ENCODE measurements at places on chromosomes 12 and 14.

GRCh38 chr14:102171173-102172020 lies 31.7 kb downstream of the WDR20 start:
- DNase-seq = no peak

- no peak for DNase-seq
Observed at GRCh38 chr14:54010981-54011380, 54.4 kb upstream of the BMP4 start.

- DNase-seq = no peak
Observed at GRCh38 chr14:88882236-88882635, 57.8 kb downstream of the TTC8 start.

- DNase-seq = no peak
Observed at GRCh38 chr12:124302241-124302806, 7.4 kb downstream of the RFLNA start.

DNA sequence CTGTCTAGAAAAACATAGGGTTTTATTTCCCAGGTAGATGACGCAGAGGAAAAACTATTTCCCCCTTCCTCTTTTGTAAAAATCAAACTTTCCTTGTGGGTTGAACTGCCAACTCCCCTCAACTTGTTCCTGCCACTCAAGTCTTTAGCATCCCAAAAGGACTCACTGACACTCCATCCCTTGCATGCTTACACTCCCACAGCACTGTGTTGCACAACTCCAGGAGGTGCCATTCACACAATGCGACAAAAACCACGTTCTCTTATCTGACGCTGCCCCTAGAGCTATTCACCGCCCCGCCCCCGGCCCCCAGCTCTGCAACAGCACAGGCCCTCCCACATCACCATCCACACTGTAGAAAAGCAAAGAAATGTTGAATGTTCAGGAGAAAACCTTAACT lies 16.9 kb upstream of the STON2 start:
- DNase-seq = no peak

DNA sequence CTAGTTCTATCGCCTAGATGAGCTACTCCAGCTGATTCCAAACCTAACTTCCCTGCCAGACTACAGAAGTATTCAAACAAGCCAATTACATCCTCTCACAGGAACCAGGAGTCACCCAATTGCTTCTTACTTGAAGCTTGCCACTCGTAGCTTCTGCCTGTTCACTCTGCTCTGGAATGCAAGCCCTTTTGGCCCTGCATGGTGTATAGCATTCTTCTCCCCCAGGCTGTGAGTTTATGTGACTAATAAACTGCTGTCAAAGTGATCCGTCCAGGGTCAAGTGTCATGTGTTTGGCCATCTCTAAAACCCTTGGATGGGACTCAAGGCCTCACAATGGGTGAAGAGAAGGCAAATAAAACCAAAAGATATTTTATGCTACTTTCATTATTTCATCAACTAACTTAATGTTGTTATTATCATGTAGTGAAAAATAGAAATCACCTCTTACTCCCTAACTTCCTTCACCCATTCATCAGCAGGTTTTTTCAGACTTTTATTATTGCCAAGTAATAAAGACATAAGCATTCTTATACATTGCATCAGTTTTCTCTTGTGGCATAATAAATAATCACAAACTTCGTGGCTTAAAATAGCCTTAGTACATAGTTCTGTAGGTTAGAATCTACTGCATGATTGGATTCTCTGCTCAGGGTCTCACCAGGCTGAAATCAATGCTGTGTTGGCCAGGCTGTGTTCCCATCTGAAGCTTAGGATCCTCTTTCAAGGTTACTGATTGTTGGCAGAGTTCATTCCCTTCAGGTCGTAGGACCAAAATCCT lies 1981.7 kb upstream of the FLRT2 start:
- DNase-seq = no peak

DNA sequence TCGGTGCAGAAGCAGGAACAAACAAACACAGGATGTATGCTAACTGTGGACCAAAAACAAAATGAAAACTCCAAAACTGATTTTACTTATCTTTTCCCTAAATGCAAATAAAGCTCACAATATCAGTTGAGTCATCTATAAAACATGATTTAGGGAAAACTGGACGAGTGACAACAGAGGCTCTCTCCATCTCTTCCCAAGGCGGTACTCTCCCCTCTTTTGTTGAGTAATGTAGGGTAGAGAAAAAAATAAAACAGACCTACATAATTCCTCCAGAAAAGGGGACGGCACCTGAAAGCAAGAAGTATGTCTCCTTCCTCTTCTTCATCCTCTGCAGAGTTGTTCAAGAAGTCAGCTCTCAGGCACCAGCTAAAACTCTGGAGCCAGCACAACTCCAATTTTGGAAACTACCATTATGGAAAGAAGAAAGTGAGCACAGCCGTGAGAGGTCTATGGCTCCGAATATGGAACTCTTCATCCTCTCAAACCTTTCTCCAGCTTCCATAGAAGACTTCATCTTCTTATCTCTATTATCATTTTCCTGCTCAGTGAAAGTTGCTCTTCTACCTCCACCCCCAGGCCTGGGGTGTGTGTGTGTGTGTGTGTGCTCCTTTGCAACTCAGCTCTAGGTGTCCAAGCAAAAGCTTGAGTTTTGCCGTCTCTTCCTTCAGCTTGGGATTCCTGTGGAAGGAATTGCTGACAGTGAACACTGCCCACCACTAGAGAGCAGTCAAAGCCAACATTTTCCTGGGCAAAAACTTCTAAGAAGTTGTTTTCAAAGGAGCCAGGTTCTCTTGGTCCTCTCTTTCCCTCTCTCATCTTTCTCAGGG lies 155.4 kb downstream of the DIO2 start:
- no peak for DNase-seq

DNA sequence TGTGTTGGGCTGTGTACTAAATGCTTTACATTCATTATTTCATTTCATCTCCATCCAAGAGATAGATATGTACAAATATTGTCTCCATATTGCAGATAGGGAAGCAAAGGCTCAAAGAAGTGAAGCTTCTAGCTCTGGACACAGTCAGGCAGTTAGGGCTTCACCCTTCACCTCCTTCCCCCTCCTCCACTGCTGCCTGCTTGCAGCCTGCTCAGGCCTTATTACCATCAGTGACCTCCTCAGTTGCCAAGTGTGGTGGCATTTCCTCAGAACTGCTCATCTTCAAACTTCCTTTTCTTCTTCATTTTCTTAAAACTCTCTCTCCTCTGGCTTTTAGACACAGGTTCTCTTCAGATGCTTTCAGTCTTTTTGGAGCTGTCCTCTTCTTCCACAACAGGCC lies 4.7 kb upstream of the GPATCH2L start:
- DNase-seq = no peak

- peak; percentile 100 for DNase-seq
Observed at GRCh38 chr14:99579903-99580571, 24.0 kb downstream of the CCDC85C start.

GRCh38 chr14:21300892-21301291 lies 21.0 kb downstream of the RPGRIP1 start:
- no peak for DNase-seq

- peak; percentile 20 for DNase-seq
Observed at GRCh38 chr12:34390171-34390841, 368.0 kb downstream of the ALG10 start.

GRCh38 chr12:91094032-91094662 lies 17.1 kb downstream of the LUM start:
- no peak for DNase-seq

DNA sequence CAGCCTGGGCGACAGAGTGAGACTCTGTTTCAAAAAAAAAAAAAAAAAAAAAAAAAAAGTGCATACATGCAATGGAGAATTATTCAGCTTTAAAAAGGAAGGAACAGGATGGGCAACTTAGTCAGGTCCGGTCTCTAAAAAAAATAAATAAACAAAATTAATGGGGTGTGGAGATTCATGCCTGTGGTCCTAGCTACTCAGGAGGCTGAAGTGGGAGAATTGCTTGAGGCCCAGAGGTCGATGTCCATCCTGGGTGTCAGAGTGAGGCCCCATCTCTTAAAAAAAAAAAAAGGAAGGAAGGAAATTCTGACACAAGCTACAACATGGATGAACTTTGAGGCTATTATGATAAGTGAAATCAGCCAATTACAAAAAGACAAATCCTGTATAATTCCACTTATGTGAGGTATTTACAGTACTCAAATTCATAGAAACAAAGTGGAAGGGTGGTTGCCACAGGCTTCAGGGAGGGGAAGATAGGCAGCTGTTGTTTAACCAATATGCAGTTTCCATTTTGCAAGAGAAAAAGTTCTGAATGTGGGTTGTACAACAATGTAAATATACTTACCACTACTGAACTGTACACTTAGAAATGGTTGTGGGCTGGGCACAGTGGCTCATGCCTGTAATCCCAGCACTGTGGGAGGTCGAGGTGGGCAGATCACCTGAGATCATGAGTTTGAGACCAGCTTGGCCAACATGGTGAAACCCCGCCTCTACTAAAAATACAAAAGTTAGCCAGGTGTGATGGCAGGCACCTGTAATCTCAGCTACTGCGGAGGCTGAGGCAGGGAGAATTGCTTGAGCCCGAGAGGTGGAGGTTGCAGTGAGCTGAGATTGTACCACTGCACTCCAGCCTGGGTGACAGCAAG lies 12.3 kb upstream of the APOF start:
- DNase-seq = no peak

- no peak for DNase-seq
Observed at GRCh38 chr14:52852810-52853521, 61.6 kb upstream of the GNPNAT1 start.

Measured in RWPE2 (cell line).